Uterus (tissue), 4 donors: ENCODE measurements at places on chromosomes 7 and 10.
A peak's percentile ranks its signal among the peaks of the same experiment; 100 is the strongest.

- DNase-seq, result no peak
Observed at GRCh38 chr10:71390461-71390835, 6.3 kb upstream of the CDH23 start.

DNA sequence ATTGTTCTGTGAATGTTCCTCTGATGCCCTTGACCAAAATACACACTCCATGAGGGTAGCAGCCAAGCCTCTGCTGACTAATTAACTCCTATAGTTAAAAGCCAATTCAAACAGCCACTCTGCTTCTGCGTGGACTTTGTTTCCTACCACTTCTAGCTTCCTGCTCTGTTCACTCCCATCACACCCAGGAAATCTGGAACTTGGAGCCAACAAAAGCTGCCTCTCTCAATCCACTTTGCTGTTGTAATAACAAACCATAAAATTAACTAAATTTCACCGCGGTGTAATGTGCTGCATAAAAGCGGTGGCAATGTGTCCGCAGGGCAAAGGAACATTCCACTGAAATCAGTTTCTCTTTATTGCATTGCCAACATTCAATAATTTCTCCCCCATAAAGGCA lies 239.5 kb downstream of the PLXNA4 start:
- no peak for DNase-seq

GRCh38 chr10:6607182-6607581 lies 27.1 kb upstream of the PRKCQ start:
- DNase-seq, result no peak

DNA sequence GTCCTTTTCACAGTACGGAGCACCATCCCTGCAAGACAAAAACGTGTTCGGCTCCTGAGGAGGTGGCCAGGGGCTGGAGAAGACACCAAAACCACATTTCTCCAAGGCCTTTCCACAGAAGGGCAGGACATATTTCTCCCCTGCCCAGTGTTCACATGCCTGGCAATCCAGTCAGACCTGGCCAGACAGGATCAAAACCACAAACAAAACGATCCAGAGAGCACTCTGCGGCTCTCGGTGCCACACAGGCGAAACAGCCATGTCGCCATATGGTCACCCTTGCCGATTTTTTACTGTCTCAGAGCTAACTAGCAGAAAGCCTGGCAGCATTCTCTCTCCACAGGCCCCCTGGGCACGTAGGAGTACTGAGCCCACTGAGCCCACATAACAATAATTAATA lies 113.0 kb downstream of the ABLIM1 start:
- no peak for DNase-seq

- DNase-seq, result no peak
Observed at GRCh38 chr7:155062411-155062810, 7.7 kb upstream of the HTR5A start.

- DNase-seq, result peak; percentile 87
Observed at GRCh38 chr10:95246582-95247051, 44.2 kb downstream of the PDLIM1 start.

- no peak for DNase-seq
Observed at GRCh38 chr7:96562458-96562857, 147.2 kb downstream of the SEM1 start.

DNA sequence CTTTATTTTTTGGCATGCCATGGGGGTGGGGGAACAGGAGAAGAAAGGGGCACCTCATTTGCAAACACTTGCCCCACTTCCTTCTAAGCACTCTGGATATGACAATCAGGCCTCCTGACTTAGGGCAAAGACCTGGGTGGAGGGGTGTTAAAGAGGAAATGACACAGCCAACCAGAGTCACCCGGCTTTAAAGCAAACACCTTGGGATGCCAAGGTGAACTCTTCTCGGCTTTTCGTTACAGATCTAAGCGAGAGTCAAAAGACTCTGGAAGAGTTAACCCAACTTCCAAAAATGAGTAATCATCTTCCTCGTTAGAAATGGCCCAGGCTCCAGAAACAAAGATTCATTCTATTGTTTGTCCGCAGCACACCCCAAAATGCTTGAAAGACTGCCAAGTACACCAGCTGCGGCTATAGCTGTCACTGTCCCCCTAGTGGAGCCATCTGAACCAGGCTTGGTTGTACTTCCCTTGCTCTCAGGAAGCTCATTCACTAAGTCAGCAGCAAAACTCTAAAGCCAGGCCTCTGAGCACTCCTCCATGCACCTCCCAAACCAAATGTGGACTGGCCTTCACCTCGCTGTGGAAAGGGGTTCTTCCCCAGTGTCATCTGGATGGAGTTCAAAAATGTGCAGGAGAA lies 24.8 kb downstream of the FAM53B start:
- DNase-seq, result no peak

DNA sequence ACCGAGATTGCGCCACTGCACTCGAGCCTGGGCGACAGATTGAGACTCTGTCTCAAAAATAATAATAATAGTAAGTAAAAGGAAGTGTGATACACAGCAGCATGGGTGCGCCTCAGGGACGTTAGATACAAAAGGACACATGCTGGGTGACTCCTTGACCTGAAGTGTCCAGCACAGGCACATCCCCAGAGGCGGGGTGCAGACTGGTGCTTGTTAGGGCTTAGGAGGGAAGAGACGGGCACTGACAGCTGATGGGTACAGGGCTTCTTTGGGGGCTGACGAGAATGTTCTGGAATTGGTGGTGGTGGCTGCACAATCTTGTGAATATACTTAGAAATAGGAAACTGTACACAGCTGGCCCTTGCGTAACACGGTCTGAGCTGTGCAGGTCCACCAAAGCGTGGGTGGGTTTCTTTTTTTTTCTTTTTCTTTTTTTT lies 61.8 kb upstream of the DNAJB6 start:
- no peak for DNase-seq

GRCh38 chr10:11319990-11320602 lies 291.4 kb downstream of the USP6NL start:
- no peak for DNase-seq

DNA sequence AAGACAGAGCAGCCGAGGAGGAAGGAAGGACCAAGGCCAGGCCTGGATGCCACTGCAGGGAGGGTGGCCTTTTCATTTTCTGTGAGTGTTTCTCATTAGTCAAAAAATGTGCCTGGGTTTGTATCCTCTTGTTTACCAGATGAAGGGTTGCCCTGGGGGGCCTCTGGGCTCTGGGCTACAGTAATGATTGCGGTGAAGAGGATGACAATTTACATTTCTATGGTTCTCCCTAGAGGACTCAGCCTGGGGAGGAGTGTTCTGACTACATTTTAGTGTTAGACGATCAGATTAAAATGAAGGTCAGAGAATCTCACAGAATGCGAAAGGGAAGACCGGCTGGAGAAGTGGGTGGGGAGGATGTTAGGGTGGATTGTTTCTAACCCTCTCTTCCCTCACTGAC lies 108.0 kb upstream of the KMT2C start:
- DNase-seq, result no peak

DNA sequence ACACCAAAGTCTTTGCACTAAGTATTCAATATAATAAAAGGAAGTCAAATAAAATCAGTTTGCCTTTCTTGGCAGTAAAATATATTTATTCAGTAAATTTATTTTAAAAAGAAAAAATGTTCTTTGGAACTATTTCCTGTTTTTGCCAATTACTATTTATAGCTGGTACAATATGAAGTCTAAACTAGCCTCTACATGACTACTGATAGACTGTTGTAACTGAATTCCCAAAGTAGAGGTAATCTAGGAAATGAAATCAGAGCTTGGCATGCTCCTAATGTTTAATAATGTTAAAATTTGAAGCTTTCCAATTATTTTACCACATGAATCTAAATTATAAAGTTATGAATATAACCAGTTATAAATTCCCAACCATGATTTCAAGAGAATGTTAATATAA lies 385.5 kb downstream of the SEMA3D start:
- DNase-seq, result no peak
